ENCODE measurements at places on chromosomes 5 and 9.

DNA sequence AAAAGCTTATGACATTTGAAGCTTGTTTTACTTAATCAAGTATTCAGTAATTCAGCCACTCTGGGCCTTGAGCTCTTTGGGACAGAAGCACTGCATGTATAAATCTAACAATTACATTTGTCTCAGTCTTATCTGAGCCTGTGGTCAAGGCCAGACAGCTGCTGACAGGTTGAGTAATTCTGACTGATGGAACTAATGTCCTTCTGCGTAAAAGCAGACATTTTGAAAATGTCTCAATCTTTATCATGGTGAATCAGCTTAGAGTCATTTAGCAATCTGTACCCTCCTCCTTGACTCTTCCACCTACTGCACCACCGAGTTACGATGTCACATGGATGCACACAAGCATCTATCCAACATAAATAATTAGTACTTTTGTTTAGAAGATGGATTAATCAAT, 400.0 kb downstream of the ARRDC3 start:
- DNase-seq, result no peak

GRCh38 chr5:83256091-83256780, 178.9 kb downstream of the XRCC4 start:
- no peak for DNase-seq

DNA sequence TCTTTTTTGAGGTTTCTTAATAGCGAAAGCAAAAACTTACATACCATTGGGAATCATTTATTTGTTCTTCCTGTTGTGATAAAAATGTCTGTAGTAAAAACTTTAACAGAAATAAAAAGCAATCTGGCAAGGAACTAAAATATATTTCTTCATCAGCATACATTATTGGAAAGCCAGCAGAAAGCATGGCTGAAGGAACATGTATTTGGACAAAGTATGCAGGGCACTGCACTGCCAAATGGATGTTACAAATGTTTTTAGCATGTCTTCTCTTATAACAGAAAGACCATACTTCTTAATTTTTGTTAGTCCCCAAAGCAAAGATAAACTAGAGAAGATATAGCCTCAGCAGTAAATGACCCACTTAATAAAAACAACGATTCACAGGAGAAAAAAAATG, 80.5 kb downstream of the SMIM15 start:
- DNase-seq, result no peak

- DNase-seq, result no peak
These were observed 24.7 kb upstream of the TMEM250 start for GRCh38 chr9:136143215-136144001.

DNA sequence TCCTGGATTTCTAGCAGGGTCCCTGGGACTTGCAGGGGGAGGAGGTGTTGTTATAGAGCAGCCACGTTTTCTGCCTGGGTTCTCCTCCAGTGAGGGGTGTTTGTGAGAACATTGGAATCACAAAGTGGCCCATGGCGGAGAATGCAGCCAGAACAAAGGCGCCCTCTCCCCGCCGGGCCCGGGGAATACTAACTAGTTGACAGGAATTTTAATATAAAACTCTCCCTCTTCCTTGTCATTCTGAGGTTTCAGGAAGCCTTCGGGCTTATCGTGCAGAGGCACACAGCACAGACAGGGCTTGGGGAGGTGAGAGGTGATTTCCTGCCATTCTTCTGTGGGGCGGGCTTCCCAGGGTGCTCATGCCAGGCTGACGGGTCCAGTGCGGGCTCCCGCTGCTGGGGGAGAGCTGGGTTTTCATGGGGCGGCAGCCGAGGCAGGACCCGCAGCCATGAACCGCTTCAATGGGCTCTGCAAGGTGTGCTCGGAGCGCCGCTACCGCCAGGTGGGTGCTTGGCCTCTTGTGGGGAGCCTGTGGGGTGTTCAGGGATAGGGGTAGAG, 37.7 kb downstream of the RGS3 start:
- no peak for DNase-seq

DNA sequence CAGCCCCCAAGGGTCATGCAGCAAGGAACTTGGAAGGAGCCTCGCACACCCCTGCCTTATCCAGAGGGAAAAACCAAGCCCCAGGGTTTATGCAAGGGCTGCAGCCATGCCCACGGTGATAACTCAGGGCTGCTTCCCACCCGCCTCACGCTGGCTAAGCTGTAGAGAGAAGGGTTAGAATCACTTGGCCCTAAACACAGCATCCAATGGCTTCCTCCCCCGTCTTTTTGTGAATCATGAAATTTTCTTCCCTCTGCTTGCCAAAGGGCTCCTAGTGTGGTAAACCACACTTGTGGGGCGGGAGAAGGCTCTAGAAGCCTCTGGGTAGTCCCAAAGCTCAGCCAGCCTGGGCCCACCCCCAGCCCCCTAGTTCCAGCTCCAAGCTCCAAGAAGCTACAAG, 55.9 kb upstream of the ORM1 start:
- DNase-seq, result no peak

DNA sequence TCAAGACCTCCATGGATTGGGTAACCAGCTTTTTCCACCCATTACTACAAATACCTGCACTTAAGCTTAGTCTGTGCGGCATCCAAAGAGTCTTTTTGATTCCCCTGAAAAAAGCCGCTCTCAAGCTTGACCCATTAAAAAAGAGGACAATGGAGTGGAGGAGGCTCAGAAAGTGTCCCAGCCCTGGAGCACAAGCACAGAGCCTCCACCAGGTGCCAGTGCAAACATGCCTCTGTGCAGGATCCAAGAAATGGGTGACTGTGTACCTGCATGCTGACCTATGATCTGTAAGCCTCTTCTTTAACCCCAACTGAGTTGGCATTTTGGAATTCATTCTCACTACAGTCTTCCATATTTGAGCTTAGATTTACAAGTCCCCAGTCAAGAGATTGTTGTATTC, 168.3 kb upstream of the TLE4 start:
- DNase-seq, result no peak

- DNase-seq, result no peak
These were observed 228.7 kb downstream of the SLIT3 start for GRCh38 chr5:169072233-169072632.

Measured in CD4-positive, alpha-beta T cell treated with Interleukin-15 for 1 hour (primary cell).